CD4-positive, alpha-beta T cell treated with Interferon alpha-2 for 1 hour (primary cell): ENCODE measurements at places on chromosomes 3 and 15.

DNA sequence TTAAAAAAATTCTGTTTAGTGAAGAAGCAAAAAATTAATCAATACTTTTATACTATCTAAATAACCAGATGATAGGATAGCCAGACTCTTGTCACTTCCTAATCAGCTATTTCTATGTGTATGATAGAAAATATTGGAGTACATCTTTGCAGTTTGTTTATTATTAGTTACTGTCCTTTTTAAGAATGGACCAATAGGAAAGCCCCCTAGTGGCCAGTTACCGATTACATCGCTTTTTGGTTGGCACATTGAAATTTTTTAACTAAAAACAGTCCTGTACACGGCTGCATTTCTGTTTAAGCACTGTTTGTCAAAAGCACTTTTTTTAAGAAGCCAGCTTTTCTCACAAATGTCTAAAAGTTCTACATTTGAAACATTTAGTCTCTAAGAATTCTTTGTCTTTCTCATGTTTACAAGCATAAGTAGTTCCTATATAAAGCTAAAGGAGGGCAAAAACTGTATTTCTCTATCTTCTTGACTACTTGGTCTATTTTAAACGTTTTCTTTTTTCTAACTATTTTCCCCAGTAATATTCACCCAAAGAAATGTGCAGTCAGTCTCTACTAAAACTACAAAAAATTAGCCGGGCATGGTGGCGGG lies 253.2 kb upstream of the LRTM1 start:
- peak; percentile 1 for DNase-seq

DNA sequence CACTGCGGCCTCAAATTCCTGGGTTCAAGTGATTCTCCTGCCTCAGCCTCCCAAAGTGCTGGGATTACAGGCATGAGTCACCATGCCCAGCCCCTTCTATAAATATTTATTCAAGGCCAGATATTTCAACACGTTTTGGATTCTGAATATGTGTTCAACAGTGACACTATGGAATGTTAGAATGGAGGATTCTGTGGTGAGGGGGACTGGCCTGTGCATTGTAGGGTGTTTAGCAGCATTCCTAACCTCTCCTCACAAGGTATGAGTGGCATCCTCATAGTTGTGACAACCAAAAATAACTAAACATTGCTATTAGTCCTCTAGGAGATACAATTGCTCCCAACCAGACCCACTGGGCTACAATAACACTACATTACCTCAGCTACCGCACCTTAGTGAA lies 104.0 kb upstream of the ATP10A start:
- no peak for DNase-seq

DNA sequence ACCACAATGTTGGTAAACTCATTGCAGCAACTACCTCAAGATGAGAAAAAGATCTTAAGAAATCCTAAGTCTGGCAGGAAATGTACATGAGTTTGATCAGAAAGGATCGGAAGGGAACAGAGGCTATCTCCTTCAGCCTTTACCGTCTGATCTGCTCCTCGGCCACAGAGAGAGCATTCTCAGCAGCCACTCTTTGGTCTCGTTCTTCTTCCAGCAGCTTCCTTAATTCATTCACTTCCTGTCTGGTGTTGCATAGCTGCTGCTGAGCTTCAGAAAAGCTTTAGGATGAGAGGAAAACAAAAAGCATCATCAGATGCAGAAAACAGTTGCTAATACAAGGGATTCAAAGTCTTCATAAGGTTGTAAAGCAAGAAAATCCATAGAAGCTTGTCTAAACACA lies 6.6 kb upstream of the HCLS1 start:
- DNase-seq = no peak

DNA sequence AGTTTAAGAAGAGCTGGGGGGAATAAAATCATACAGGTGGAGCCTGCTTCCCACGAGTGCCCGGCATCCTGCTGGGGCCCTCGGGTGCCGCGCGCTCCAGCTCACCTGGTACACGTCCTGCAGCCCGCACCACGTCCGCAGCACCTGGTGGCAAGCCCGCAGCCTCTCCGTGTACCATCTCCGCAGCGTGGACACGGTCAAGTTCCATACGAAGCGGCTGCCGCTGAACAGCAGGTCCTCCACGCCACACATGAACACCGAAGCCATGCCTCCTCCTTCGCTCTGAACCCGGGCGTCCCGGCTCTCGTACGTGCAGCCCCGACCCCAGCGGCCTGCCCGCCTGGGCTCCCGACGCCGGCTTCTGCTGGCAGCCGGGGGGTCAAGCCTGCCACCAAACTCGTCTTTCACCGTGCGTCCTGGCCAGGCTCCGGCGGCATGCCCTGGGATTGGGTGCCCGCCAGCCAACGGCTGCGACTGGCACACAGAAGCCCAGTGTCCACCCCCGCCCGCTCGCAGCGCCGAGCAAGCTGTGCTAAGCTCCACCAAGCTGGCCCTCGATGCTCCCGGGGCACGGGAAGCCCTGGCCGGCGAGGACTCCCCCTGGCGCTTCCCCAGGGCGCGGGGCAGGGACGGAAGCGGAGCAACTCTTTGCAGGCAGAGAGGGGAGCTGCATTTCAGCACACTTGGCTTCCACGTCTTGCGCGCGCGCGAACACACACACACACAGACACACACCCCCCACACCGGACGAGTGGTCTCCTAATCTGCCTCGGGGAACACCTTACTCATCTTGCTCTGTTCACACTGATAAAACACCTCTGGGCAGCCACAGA lies at the start of gene FRMD4B:
Gene FRMD4B, minus strand, starts transcription at position 366 of the 833 bp plus-strand sequence. Its CDS starts 99 bp downstream, at position 267.
- DNase-seq = peak; percentile 9

GRCh38 chr3:30665539-30665938 lies 59.1 kb downstream of the TGFBR2 start:
- no peak for DNase-seq
